ENCODE measurements at places on chromosomes 4 and X.
A peak's percentile ranks its signal among the peaks of the same experiment; 100 is the strongest.

GRCh38 chr4:145804116-145804515 is 124.2 kb downstream of the C4orf51 start:
- peak; percentile 79 for DNase-seq

DNA sequence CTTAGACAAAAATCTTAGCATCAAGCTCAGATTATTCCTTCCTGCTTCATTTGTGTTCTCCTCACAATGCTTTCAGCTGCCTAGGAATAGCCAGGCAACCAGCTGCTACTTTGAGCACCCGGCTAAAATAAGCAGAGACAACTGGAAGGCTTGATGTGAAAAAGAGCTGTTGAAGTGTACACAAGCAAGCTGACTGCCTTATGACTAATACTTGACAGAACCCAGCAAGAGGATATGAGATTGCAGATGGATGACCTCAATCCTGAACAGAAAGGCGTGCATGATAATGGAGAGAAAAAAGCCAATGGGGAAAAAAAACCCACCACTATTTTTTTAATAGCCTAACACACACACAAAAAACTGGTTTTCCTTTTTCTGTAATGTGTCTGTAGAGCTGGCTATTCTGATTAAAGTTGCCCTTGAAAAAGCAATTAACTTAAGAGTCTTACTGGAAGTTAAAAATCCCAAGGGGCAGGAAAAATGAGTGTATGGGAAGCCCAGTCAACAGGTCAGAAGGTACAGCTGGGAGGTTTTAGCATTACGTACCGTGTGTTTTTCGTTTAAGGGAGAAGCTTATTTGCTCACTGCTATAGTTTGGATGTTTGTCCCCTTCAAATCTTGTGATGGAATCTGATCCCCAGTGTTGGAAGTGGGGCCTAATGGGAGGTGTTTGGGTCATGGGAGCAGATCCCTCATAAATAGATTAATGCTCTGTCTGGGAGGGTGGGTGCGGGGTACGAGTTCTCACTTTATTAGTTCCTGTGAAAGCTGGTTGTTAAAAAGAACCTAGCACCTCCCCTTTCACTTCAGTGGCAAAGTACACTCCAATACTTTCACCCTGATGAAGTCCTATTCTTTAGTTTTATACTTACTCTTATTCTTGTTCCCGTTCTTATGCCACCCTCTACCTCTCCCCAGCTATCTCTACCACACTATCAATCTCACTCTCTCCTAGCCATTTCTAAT is 37.1 kb upstream of the HERC6 start:
- DNase-seq: peak; percentile 59

- no peak for DNase-seq
Observed at GRCh38 chrX:21993265-21993664, 38.9 kb upstream of the PHEX start.

DNA sequence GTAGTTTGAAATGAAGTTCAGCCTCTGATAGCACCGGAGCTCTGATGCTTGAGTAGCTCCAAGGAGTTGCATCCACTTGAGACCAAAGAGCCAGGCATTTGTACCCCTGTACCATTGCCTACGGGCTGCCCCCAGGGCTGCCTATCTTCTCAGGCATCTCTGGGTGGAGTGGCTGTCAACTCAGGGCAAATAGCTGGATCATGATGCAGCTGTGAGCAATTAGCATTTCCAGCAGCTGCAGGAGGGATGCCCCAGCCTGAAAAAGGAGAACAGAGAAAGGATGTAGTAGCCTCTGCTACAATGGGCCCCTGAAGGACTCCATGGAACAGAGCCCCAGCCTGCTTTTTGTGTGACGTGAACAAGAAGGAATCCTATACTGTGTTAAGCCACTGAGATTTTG is 492.6 kb downstream of the BCOR start:
- no peak for DNase-seq

- no peak for DNase-seq
Observed at GRCh38 chrX:122788216-122788615, 395.9 kb upstream of the GRIA3 start.

- DNase-seq: no peak
Observed at GRCh38 chr4:104716584-104716983, 221.9 kb upstream of the CXXC4 start.

DNA sequence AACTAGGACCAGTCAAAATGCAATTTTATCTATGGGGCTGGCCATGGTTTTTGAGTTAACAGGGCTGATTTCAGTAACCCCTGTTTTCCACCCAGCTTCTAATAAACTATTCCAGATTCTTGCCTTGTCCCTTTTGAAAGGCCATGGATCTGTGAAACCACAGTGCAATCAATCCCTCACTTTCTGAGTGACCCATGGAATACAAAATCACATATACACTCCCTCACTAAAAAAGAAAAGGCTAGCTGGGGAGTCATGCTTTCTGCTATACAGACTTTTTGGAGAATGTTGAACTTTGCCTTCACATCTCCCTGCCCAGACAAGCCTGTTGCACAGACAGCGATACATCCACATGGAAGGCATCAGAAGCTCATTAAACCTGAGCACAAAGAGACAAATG is 47.9 kb downstream of the MAD2L1 start:
- DNase-seq: peak; percentile 12

GRCh38 chrX:9530848-9531274 is 66.0 kb downstream of the TBL1X start:
- DNase-seq: peak; percentile 81

DNA sequence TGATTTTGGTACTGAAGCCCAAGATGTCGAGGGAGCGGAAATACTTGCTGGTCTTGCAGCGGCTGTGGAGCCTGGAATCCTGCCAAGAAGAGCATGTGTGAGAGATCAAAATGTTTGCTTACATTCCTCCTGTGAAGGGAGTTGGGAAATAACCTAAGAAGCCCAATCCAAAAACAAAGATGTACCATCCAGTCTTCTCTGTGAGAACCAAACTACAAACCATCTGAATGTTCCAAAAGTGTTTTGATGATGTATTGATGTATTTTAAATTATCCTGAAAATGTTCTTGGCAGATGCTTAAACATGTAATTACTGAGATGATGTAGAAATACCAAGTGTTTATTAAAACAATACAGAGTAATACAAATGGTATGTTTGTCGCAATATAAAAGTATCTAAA is 10.1 kb upstream of the ADH1A start:
- DNase-seq: peak; percentile 80

GRCh38 chrX:8868906-8869305 is 67.7 kb upstream of the FAM9A start:
- peak; percentile 24 for DNase-seq

GRCh38 chrX:14361435-14361834 is 167.9 kb upstream of the GLRA2 start:
- no peak for DNase-seq

- no peak for DNase-seq
Observed at GRCh38 chr4:123892368-123892976, 495.9 kb downstream of the SPRY1 start.

DNA sequence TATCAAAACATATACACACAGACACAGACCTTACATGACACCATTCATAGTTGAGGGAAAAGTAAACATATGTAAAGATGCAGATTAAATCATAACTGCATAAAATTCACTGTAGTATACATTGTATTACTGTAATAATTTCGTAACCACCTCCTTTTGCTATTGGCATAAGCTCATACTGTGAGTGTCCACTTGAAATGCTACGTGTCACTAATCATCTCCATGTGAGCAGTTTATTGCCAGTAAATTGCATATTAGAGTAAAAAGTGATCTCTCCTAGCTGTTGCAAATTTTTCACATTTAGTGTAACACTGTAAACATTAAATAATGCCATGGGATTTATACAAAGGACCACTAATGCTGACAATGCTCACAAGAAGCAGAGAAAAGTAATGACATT is 256.7 kb upstream of the GNPDA2 start:
- DNase-seq: no peak

DNA sequence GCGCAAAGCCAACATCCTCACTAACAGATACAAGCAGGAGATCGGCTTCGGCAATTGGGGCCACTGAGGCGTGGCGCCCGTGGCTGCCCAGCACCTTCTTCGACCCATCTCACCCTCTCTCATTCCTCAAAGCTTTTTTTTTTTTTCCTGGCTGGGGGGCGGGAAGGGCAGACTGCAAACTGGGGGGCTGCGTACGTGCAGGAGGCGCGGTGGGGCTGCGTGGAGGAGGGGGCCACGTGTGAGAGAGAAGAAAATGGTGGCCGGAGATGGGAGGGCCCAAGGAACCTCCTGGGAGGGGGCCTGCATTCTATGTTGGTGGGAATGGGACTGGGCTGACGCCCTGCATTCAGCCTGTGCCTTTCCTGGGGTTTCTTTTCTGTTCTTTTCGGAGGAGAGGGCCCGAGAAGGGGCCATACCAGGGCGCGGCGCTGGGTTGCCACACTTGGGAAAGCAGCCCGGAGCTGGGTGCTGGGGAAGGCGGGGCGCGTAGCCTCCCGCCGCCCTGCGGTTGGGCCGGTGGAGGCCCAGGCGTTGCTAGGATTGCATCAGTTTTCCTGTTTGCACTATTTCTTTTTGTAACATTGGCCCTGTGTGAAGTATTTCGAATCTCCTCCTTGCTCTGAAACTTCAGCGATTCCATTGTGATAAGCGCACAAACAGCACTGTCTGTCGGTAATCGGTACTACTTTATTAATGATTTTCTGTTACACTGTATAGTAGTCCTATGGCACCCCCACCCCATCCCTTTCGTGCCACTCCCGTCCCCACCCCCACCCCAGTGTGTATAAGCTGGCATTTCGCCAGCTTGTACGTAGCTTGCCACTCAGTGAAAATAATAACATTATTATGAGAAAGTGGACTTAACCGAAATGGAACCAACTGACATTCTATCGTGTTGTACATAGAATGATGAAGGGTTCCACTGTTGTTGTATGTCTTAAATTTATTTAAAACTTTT is 4.5 kb downstream of the MID1IP1 start:
- peak; percentile 78 for DNase-seq

DNA sequence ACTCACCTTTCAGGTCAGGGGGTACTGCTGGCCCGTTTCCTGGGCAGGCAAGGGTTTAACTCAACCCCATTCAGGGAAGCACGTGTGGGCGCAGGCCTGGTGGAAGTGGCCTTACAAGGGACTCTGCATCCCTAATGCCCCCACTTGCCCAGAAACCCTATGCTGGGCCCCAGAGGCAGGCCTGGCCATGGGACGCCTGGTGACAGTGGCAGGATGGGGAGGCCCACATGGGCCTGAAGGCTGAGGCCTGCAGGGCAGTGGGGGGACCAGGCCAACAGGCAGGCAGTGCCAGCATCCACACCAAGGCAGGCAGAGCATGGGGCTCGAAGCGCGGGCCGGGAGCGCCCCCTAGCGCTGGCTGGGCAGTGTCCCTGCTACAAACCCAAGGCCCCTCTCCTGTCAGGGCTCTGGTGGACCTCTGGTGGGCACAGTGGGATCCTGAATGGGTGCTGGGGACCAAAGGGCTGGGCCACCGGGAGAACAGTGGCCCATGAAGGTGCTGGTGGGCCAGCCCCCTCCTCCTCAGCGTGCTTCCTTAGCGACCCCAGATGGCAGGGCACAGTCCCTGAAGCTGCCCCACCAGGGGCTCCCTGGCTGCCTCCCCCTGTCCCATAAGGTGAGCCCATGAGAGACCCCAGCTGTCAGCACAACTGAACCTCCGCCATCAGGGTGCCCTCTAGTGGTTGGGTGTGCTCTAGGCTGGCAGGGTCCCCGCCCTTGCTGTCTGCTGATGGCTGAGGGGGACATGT is 16.8 kb downstream of the FGFR3 start:
- DNase-seq: peak; percentile 91

- no peak for DNase-seq
Observed at GRCh38 chrX:150238632-150239382, 124.3 kb upstream of the MAMLD1 start.

Data from GM03348 (cell line).